NCI-H460 (cell line): ENCODE measurements at places on chromosomes 13 and 19. TPM values are rescaled to one million over a fixed set of nuclear protein-coding genes. Genes with fewer than 3 reads are reported as not detected.

Gene SYCN
- total RNA-seq, result not detected in 2 replicates

DNA sequence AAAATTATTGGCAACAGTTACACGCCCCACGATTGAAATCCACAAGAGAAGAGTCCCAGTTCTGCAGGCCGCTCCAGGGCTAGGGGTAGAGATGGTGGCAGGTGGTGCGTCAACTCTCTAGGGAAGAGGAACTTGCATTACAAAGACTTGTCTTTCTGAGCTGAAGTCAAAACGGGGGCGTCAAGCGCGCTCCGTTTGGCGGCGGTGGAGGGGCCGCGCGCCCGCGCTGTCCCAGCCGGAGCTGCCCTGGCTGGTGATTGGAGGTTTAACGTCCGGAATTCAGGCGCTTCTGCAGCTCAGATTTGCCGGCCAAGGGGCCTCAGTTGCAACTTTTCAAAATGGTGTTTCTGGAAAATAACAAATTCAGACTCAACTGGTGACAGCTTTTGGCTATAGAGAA is 38.9 kb downstream of the SOX1 start:
- DNase-seq, result no peak

- DNase-seq, result no peak
Observed at GRCh38 chr19:9054765-9055164, 32.1 kb upstream of the OR1M1 start.

GRCh38 chr19:49438261-49438660 is 3.1 kb downstream of the SLC17A7 start:
- no peak for DNase-seq

Gene MADCAM1
- not detected in 2 replicates for total RNA-seq

Gene ERCC1
- total RNA-seq, result 81.5 and 102 TPM in 2 replicates

- no peak for DNase-seq
Observed at GRCh38 chr19:28602675-28603298, 610.2 kb downstream of the UQCRFS1 start.

- DNase-seq, result no peak
Observed at GRCh38 chr19:51047031-51047335, 12.2 kb upstream of the KLK12 start.

Gene RNF225
- 0.26 TPM in 1 of 2 replicates, not detected in the other for total RNA-seq

Gene GPR12
- total RNA-seq, result not detected in 2 replicates

Gene RDH8
- not detected in 2 replicates for total RNA-seq

- no peak for DNase-seq
Observed at GRCh38 chr13:107329991-107330390, 762.1 kb upstream of the ARGLU1 start.

DNA sequence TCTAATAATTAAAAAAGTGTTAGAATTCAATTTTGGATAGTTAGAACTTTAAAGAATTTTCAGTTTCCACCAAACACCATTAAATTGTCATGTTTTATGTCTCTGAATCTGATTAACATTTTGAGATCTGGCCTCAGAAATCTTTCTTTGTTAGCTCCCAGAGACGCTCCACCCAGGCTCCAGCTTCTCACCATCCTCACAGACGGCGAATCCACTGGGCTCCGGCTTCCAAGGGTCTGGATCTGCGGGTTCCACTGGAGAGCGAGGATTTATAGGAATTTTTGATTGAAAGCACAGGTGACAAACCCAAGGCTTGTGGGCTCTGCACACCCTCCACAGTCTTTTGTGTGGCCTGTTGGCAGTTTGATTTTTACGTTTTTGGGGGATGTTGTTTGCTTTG is 160.6 kb downstream of the URI1 start:
- DNase-seq, result no peak

DNA sequence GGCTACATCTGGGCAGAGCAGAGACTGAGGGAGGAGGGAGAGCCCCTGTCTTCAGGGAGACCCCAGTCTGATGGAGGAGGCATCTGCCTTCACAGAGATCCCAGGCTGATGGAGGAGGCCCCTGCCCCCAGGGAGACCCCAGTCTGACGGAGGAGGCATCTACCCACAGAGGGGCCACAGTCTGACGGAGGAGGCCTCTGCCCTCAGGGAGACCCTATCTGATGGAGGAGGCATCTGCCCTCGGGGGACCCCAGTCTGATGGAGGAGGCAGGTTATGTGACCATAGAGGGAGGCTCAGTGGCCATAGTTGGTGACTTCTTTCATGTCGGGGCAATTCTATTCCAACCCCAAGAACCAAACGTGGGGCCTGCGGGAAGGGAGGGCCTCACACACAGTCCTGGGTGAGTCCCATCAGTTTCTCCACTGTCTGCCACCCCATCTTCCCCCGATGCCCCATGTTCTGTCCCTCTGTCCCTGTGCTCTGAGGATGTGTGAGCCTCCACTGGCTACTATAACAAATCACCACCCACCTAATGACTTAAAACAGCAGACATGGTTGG is 14.3 kb downstream of the MISP start:
- no peak for DNase-seq

DNA sequence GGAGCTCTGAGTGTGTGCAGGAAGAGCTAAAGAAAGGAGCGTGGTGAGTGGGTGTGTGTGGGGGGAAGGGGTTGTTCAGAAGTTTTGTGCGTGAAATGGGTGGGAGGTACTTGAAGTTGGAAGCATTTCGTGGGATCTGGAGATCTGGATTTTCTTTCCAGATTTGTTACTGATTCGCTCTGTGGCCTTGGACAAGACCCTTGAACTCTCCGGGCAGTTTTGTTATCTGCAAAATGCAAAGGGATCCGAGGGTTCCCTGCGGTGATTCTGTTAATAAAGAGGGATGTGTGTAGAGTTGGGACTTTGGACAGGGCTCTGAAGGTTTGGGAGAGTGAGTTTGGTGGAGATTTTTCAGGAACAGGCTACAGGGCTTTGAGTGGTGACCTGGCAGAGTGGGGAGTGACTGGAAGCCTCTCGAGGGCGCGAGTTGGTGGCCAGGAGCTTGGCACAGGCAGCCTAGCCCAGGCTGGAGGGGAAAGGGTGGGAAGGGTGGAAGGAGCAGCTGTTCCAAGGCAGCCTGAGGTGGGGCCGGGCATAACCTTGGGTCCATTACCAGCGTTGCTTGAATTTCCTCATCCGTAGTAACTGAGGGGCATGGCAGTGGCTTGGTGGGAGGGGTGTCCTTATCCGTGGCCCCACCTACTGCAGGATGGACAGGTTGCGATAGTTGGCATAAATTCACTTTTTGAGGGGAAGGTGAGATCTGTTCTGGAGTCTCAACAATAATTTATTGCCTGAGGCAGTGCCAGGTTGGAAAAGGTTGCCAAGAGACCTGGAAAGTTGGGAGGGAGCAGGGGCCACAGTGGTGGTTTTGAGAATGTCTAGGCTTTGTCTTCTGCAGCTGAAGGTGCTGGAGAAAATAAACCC is 2.1 kb downstream of the ACTN4 start:
- no peak for DNase-seq

Gene PDX1
- 0.12 TPM in 1 of 2 replicates, not detected in the other for total RNA-seq

- no peak for DNase-seq
Observed at GRCh38 chr19:46824890-46825730, 25.5 kb downstream of the AP2S1 start.

Gene GNG8
- total RNA-seq, result not detected in 2 replicates

DNA sequence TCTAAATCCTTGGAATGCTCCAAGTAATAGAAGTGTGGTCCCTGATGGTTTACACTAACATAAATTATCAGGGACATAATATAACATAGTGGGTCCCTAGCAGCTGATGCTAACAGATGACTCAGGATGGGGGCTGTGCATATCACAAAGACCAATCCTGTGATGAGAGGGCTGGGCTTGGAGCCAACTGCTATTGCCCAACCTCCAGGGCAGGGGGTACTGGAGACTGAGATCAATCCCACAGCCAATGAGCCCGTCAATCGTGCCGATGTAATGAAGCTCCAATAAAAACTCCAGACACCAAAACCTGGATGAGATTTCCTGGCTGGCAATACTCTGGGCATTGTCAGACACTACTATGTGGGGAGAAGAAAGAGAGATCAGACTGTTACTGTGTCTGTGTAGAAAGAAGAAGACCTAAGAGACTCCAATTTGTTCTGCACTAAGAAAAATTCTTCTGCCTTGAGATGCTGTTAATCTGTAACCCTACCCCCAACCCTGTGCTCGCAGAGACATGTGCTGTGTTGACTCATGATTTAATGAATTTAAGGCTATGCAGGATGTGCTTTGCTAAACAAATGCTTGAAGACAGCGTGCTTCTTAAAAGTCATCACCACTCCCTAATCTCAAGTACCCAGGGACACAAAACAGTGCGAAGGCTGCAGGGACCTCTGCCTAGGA is 33.4 kb downstream of the ABCC4 start:
- no peak for DNase-seq

GRCh38 chr19:40802300-40803169 is 3.5 kb downstream of the EGLN2 start:
- DNase-seq, result no peak

- DNase-seq, result no peak
Observed at GRCh38 chr19:37692956-37693620, 26.5 kb downstream of the ZNF607 start.

DNA sequence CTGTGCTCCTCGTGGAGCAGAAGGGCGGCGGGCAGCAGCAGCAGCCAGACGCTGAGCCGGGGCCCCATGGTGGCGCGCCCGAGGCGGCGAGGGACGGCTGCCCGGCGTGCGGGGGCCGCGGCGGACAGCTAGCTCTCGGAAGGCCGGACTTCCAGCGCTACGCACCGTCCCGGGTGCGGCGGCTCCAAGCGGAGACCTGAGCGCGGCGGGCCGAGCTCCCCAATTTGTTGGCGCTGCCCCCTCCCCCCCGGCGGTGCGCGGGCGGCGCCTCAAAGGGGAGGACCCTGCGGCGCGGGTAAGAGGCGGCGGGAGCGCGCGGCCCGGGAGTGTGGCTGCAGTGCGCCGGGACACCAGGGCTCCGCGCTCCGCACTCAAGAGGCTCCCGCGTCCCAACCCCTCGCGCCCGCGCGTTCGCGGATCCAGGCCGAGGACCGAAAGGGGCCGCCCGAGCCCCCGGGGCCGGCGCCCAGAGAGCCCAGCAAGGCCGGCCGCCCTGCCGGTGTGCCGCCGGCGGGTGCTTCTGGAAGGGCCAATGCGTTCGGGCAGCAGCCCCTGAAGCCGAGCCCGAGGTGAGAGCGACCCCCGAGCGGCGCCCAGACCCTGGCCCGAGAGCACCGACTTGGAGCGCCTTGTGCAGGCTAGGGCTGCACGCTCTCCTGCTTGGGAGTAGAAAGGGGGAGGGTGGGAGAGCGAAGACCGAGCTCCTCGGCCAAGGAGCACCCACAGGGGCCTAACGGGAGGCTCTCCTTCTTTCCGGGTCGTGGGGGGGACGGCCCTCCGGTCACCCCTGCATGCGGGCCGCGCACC is at the start of the genes COL4A1 and COL4A2:
Gene COL4A1, minus strand, starts transcription at position 198 of the 807 bp plus-strand sequence. Its CDS starts 130 bp downstream, at position 68.
Gene COL4A2, plus strand, starts transcription at position 325 of the 807 bp plus-strand sequence. CDS start 620 bp downstream, outside the sequence.
- no peak for DNase-seq

Gene USHBP1
- not detected in 2 replicates for total RNA-seq

GRCh38 chr13:25798998-25799397 is 252.8 kb downstream of the SHISA2 start:
- no peak for DNase-seq

Gene FGF22
- total RNA-seq, result not detected in 2 replicates

Gene FPR2
- not detected in 2 replicates for total RNA-seq

DNA sequence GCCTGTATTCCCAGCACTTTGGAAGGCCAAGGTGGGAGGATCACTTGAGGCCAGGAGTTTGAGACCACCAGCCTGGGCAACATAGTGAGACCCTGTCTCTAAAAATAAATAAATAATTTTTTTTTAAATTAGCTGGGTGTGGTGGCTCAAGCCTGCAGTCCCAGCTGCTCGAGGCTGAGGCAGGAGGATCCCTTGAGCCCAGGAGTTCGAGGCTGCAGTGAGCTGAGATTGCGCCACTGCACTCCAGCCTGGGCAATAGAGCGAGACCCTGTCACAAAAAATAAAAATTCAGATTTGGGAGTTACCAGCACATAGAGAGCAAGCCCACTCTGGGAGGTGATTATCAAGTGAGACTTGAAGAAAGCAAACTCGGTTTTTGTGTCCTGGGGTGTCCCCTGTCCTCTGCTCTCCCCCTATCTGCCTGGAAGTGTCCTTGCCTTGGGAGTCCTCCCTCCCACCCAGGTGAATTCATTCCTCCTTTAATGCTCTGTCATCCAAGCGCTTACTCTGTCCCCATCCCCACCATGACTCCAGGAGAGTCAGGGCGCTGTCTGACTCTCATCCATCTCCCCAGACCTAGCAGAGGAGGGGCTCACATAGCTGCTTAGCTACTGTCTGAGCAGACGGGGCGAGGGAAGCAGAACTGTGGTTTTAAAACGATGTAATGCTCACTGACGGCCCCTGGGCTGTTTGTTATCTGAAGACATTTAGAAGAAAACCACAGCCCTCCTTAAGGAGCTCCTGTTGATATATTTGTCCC is 146.8 kb downstream of the STK24 start:
- DNase-seq, result no peak

DNA sequence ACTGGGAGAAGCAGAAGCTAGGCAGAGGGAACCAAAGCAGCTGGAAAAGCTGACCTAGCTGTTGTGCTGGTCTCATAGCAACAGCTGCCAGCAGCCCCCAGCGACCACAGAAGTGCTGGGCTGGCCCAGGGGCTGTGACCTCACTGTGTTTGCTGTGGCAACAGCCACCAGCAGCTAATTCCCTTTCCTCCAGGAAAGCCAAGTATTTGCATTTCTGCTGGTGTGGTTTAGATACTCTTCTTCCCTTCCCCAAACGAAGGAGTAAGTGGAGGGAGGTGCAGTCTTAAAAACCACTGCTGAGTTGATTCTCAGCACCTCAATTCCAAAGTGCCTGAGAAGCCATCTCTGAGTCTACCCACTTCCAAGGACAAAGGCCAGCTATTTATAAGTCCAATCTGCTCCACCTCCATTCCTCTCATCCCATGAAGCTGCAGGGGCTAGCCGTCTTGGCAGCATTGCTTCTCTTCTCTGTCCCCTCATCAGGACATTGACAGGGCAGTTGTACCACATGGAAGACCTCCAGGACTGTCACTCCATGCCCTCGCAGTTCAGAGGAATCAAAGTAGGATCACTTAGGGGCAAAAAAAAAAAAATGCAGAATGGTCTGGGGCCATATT is 11.5 kb upstream of the CCDC97 start:
- DNase-seq, result no peak

Gene KLK14
- total RNA-seq, result not detected in 2 replicates

Gene PCDH17
- total RNA-seq, result 0.15 and 0.23 TPM in 2 replicates

Gene UPF1
- 21.1 and 23.3 TPM in 2 replicates for total RNA-seq

DNA sequence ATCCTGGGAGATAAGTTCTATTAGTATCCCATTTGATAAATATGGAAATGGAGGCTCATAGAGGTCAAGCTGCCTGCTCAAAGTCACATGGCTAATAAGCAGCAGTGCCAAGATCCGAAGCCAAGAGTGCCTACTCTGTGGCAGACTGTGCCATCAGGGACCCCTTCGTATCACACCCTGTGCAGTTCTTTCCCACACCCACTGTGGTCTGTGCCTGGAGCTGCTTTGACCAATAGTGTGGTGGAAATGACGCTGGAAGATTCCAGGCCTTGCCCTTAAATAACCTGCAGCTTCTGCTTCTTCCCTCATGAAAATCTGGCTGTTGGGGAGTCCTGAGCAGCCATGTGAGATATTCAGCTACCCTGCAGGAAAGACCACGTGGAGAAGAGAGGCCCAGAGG is 10.1 kb downstream of the OPA3 start:
- no peak for DNase-seq

DNA sequence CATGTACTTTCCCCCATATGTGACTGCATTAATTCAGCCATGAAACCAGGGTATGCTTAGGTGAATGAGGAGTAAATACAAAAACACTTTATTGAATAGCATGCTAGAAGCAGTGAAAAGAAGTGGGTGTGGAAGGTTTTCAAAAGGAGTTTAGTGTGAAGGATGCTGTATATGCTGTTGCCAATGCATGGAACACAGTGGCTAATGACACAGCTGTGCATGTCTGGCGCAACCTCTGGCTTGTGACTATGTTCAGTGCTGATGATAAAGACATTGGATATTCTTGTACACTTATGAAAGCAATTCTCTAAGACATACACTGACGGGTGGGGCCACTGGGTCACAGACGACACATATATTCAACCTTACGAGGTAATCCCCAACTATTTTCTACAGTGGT is 55.2 kb downstream of the SOX21 start:
- DNase-seq, result no peak

GRCh38 chr13:51728972-51729371 is 75.0 kb downstream of the DHRS12 start:
- DNase-seq, result no peak
